ENCODE measurements at places on chromosomes 5 and 9.

GRCh38 chr5:6700074-6700684 is 13.1 kb upstream of the TENT4A start:
- no peak for DNase-seq

DNA sequence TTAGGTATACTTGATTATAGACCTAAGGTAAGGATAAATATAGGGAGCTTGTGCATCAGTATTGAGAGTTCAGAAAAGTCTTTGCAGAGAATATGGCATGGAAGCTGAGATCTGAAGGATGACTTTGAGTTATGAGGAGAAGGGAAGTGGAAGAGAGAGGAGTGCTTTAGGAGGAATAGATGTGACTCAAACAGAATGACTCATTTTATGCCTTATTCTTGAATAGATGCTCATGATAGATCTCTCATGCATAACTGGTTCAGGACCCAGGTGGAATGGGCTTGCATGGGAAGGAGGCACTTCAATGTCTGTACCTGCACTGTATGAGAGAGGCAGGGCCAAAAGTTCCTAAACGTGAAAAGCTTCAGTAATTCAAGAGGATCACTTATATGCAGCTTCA is 103.3 kb downstream of the CWC27 start:
- no peak for DNase-seq

GRCh38 chr9:5871785-5872184 is 18.9 kb upstream of the MLANA start:
- DNase-seq, result no peak

GRCh38 chr9:135822374-135822755 is 85.0 kb downstream of the CAMSAP1 start:
- DNase-seq, result no peak

DNA sequence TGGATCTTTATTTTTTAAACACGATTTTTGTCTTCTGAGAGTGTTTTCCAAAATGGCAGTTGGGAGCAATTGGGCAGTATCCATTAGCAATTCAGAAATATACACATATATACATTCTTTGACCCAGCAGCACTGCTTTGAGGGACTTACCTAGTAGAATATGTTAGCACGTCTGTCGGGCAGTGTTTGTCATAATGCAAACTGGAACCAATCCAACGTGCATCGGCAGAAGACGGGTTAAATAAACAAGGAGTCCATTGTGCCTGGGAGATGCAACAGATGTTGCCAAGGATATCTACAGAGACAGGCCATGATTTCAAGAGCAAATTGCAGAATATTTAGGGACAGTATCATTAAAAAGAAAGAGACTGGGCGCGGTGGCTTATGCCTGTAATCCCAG is 107.0 kb downstream of the COL5A1 start:
- DNase-seq, result no peak

DNA sequence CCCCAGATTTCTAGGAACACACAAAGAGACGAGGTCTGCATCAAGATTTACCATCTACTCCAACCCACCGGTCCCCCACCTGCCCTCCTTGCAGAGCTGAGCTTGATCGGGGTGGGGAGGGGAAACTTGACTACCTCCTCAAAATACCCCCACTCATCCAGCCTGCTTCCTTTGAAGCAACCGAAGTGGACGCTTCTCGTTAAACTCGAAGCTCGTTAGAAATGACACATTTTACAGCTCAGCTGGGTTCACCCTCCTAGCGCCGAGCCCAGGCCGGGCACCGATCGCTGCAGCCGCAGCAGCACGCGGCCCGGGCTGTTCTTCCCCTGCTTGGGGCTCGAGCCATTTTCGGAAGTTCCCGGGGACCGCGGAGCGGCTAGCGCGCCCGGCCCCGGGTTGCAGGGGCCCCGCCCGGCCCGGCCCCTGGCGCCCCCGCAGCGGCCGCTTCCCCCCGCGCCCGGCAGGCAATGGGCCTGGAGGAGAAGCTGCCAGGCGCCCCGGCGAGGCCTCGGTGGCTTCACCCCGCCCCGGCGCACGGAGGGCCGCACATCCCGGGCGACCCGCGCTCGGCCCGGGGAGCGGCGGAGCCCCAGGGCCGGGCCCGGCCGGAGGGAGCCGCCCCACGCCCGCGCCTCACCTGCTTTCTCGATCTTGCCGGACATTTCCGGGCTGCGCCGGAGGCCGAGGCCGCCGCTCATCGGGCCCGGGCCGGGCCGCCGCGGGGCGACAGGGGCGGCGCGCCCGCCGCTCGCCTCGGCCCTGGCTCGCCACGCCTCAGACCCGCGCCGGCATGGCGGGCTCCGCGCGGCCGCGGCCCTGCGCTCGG is 530 bp downstream of the RAPGEF1 start:
- no peak for DNase-seq

DNA sequence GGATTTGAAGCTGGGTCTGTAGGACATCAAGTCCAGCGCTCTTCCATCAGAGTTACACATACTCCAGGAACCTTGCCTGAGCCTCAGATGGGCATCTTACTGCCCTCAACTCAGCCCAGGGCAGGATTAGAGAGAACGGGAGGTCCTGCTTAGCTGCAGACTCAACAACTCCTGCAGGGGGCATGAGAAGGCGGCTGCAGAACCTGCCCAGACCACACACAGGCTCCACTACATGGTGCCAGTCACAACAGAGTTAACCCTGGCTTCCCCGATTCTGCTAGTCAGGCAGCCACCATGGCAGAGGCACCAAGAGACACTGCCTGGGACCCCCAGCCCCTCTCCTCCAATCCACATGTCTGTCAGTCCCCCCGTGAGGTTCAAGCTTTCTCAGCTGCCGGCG is 23.9 kb upstream of the CPLX2 start:
- no peak for DNase-seq

DNA sequence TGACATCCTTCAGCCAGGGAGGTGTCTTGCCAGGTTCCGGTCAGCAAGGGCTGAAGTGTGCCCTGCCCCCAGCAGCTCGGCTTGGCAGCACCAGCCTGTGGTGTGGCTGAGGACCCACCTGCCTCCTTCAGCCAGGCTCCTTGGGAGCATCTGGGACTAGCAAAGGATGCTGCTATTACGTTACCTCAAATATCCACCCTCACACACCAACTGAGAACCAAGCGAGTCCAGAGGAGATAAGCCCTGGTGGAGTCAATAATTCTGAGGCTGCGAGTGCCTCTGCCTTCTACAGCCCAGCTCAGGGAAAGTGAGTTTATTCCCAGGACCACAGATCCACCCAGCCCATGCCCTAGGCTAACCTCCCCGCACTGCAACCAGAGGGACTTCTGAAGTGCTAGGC is 57.1 kb upstream of the FSTL4 start:
- no peak for DNase-seq

- DNase-seq, result peak; percentile 83
Measured at GRCh38 chr9:37471942-37472684, 6.9 kb upstream of the ZBTB5 start.

GRCh38 chr9:78031893-78032729 is 500 bp upstream of the GNAQ start:
- DNase-seq, result peak; percentile 80

- no peak for DNase-seq
Measured at GRCh38 chr5:29777373-29777772, 1416.1 kb upstream of the CDH6 start.

GRCh38 chr5:65434122-65434521 is 47.6 kb downstream of the ADAMTS6 start:
- no peak for DNase-seq

GRCh38 chr9:112241491-112241890 is 66.4 kb upstream of the SUSD1 start:
- DNase-seq, result no peak

- DNase-seq, result no peak
Measured at GRCh38 chr5:147369742-147370374, 135.0 kb downstream of the STK32A start.

- no peak for DNase-seq
Measured at GRCh38 chr5:161548487-161549094, 2.1 kb upstream of the GABRB2 start.

GRCh38 chr5:54669845-54670244 is 152.3 kb downstream of the SNX18 start:
- no peak for DNase-seq

DNA sequence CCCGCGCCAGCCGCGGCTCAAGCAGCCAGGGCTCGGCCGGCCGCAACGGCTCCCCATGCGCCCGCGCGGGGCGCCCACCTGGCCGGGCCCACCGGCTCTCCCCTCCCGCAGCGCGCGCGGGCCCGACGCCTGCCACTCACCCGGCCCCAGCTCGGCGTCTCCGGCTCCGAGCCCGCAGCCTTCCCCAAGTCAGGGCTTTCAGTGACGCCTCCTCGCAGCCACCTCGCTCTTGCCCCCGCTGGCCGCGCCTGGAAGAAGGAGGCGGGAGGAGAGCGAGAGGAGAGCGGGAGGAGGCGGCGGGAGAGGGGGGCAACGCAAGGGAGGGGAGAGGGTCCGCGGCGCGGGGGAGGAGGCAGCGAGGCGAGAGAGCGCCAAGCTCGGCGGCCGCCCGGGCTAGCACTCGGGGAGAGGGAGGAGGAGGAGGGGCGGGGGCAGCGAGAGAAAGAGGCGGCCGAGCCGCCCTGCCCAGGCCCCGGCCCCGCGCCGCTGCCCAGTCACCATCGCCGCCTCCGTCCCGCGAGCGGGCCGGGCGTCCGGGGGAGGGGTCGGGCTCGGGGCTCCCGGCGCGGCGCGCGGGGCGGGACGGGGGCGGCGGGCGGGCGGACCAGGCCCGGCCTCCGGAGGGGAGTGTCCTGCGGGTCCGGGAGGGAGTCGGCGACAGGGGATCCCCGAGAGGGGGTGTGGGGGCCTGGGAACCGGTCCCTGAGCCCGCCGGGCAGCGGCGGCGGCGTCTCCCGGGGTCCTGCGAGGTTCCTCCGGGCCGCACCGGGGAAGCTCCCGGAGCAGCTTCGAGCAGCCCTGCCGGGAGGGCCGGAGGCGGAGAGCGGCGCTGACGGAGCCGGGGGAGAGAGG is at the start of gene LHFPL2:
Gene LHFPL2, minus strand, starts transcription at position 414 of the 852 bp plus-strand sequence. CDS start 138,559 bp downstream, outside the sequence.
- DNase-seq, result no peak

DNA sequence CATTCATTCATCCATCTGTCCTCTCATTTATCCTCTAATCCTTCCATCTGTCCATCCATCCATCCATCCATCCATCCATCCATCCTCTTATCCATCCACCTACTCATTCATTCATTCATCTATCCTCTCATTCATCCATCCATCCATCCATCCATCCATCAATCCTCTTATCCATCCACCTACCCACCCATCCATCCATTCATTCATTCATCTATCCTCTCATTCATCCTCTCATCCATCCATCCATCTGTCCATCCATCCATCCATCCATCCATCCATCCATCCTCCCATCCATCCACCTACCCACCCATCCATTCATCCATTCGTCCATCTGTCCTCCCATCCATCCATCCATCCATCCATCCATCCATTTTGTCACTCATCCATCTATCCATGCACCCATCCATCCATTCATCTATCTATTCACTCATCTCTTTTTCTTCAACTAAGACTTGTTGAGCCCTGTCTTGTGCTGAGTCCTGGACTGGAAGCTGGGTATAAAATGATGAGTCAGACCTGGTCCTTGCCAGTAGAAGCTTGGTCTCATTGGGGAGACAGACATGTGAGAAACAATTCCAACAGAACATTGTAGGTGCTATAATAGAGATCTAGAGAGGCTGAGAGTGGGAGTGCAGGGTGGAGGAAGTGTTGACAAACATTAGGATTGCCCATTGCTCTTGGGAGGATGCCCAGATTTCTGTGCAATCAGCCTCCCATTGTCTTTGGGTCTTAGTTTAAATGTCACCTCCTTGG is 55.0 kb upstream of the IER5L start:
- no peak for DNase-seq

GRCh38 chr9:98219364-98219716 is 26.9 kb upstream of the CORO2A start:
- DNase-seq, result no peak

GRCh38 chr9:96459268-96460007 is 9.5 kb downstream of the HABP4 start:
- DNase-seq, result no peak

GRCh38 chr9:88990729-88991065 is 571 bp upstream of the S1PR3 start:
- no peak for DNase-seq

DNA sequence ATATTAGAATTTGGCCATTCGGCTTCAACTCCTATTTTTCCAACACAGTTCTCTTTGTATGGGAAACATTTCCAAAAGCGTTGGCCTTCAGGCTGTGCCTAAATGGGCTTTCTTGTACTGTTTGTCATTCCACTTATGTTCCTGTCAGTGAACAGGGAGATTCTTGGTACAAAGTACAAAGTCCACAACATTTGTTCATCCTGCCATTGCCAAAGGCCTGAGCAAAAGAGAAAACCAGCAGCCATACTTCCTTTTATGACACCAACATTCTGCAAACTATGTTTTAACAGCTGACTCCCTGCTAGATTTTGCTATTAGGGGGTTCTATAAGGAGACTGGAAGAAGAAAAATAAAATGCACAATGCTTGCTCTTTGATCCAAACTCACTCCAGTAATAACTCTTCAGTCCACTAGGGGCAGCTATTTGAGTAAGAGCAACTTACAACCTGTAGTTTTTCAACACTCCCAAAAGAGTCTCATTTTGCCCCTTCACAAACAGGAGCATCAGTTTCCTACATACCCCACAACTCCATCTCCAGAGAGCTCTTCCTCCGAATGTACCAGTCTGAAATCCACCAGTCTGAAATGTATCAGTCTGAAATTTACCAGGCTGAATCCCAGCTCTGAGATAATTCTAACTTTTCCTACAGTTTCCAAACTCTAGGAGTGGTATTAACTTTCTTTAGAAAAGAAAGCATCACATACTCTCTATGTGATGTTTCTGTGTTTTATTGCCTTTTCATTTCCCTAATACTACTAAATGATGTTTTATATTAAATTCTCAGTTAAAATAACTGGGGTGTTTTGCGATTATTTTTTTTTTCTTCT is 693.8 kb downstream of the DNAH5 start:
- no peak for DNase-seq

- no peak for DNase-seq
Measured at GRCh38 chr5:74272831-74273451, 367.6 kb downstream of the ENC1 start.

- no peak for DNase-seq
Measured at GRCh38 chr9:11931751-11932150, 761.4 kb upstream of the TYRP1 start.

GRCh38 chr9:133341369-133342068 is 5.5 kb upstream of the SURF6 start:
- no peak for DNase-seq

GRCh38 chr9:120919843-120920805 is 6.5 kb downstream of the TRAF1 start:
- no peak for DNase-seq

DNA sequence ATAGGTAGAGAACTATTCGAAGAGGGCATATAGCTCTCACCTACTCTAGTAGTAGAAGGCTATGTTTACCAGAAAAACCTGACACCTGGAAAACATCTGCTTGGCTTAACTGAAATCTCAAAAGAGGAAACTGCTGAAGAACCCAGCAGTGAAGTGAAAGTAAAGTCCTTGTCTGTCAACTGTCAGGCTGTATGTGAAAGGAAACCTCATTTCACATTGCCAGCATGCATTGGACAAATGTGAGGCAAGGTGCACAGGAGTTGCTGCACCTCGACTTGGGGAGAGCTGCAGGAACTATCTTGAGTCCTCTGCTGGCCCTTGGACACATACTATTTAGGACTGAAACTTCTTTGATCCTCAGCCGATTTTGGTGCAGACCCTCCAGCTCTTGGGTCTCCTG is 53.3 kb downstream of the NREP start:
- DNase-seq, result no peak

Measured in AG04450 (cell line).